ENCODE measurements at places on chromosomes 5 and 9.
A peak's percentile ranks its signal among the peaks of the same experiment; 100 is the strongest.

- no peak for DNase-seq
Observed at GRCh38 chr5:126280846-126281245, 142.4 kb upstream of the GRAMD2B start.

DNA sequence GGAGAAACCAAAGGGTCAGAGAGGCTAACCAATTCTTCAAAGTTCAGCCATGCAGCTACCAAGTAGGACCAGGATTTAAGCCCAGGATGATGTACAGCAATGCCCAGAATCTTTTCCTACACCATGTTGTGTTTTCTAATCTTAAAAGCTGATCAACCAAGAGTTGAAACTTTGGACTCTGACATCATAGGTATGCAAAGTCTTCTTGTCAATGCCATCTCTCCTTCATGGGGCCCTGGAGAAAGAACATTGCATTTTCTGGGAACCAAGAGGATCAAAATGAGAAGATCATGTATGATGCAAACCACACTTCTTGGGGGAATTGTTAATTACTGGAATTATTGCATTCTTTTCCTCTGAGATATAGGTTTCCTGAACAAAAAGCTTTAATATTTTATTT is 54.4 kb upstream of the XPA start:
- no peak for DNase-seq

DNA sequence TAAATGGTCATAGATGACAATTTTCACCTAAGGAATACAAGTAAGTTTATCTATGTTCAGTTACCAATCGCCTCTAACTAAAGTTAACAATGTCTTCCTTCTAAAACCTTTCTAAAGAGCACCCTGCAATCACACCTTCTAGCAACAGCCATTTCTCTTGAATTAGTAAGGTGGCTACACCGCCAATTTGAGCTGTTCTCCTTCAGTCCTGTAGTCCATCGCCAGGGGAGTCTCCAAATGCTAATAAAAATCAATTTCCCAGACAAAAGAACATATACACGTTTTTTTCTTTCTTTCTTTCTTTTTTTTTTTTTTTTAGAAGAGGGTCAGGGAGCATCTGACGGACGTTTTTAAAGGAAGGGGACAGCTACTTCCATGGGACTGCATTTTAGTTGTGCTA is 729 bp upstream of the RORB start:
- no peak for DNase-seq

DNA sequence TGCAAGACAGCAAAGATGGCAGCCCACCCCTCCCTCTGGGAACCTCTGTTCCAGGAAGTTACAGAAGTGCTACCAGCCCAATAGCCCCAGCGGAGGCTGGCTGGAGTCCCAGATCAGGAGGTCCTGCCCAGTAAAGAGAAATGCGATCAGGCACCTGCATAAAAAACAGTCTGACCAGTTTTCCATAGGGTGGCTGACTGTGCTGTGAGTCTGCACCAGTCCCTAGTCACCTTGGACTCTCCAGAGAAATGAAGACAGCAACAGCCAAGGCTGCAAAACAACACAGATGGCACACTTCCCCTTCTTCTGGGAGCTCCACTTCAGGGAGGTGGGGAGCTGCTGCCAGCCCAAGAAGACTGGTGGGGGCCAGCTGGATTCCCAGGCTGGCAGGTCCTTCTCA is 265.5 kb upstream of the PCSK5 start:
- no peak for DNase-seq

GRCh38 chr9:98875536-98875935 is 68.1 kb downstream of the GALNT12 start:
- DNase-seq, result no peak

- DNase-seq, result peak; percentile 19
Observed at GRCh38 chr5:163439092-163439425, 1.7 kb downstream of the CCNG1 start.

- no peak for DNase-seq
Observed at GRCh38 chr9:75064307-75065025, 23.5 kb downstream of the NMRK1 start.

DNA sequence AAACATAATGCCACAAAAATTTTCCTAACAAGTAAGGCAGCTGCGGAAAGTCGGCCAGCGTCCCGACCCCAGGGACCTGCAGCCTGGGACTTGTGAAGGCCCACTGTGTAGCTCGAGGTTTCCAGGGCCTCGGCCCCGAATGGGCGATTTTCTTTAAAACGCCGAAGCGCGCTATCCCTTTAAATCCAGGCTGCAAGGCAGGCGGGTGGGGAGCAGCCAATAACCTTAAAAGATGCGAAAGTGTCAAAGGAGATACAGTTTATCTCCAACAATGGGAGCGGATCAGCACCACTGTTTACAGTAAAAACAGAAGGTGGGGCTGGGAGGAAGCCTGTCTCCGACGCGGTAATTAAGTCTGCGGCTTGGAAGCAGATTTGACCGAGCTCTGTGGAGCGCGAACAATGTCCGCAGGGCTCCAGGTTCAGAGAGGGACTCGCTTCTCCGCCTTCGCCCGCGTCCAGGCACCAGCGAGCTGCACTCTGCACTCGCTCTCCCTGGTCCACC is 1.7 kb upstream of the ZSWIM6 start:
- DNase-seq, result peak; percentile 52

DNA sequence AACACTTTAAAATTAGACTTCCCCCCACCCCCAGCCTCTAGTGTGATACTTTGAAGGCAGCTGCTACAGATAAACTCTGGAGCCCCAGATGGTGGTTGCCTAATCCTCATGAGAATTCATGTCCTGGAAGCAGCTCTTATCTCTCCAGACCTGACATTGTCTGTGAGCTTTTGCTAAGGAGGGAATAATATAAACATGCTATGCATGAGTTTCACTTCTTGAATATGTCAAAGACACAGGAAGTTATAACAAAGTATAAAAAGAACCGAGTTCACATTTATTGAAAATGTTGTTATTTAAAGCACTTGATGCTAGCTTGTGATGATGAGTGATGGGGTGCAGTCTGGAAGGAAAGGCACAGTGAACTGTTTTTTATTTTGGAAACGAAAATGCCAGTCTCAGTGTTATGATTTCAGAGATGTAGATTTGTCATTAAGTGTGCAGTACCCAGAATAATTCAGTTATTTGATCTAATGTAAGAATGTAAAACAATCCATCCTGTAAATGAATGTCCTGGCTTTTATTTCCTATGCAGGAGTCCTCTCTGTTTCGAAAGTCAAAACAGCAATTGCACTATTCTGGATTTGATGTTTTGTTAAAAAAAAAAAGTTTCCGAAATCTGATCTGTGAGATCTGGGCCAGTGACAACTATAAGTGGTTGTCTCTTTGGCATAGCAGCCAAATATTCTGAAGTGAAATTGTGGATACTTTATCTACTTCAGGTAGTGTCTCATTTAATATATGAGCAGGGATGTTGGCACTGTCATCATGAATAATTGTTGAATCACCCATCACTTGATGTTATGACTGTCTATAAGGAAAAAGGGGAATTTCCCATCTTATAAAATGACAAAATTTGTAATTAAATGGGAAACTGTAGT is 77.0 kb downstream of the ZCCHC7 start:
- peak; percentile 7 for DNase-seq

DNA sequence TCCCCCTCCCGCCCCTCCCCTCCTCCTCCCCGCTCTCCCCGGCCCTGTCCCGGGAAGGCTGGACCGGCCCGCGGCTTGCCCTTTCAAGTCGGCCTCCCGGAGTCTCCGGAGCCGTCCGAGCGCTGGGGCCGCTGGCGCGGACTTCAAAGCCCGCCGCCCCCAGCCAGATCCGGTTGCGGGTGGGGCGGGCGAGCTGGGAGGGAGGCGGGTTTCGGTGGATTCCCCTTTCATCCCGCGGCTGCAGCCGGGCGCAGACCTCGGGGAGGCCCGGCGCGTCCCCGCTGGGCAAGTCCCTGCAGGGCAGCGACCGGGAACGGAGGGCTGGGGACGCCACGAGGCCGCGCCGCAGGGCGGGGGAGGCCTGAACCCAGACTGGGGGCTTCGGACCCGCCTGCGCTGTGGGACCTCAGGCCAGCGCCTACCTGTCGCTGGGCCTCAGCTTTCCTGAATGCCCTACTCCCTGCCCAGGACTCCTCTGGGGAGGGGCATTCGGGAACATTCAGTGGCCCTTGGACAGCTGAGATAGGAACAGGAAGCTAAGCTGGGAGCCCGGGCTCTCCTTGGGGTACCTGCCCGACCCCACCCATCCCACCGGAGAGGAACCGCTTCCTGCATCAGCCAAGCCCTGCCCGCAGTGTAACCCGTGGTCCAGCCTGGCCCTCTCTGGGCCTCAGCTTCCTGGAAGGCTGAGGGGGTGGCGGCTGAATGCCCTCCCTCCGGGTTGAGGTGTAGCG is 23.4 kb downstream of the C9orf50 start:
- no peak for DNase-seq

DNA sequence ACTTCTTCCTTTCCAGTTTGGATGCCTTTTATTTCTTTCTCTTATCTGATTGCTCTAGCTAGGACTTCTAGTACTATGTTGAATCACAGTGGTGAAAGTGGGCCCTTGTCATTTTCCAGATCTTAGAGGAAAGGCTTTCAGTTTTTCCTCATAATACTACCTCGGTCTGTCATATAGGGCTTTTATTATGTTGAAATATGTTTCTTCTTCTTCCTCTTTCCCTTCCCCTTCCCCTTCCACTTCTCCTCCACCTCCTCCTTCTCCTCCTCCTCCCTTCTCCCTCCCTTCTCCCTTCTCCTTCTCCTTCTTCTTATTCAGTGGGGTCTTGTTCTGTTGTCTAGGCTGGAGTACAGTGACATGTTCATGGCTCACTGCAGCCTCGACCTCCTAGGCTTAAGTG is 9.2 kb upstream of the TERT start:
- no peak for DNase-seq

DNA sequence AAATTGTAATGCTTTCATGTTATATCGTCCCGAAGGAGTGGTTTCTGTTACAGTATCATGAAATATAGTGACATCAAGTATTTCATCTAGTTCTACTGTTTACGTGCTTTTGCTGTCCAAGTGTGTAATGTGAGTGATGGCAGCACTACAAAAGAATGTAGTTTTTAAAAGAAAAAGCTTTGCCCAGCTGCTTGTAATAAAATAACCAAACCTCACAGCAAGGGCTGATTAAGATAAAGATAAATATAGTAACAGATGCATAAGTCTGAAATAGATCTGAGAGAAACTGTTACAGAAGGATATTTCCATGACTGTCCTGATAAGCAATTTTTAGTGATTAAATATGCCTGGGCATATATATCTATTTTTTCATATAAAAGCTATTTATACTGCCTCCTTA is 106.4 kb downstream of the AUH start:
- no peak for DNase-seq

- no peak for DNase-seq
Observed at GRCh38 chr5:171379961-171380360, 7.7 kb upstream of the NPM1 start.

DNA sequence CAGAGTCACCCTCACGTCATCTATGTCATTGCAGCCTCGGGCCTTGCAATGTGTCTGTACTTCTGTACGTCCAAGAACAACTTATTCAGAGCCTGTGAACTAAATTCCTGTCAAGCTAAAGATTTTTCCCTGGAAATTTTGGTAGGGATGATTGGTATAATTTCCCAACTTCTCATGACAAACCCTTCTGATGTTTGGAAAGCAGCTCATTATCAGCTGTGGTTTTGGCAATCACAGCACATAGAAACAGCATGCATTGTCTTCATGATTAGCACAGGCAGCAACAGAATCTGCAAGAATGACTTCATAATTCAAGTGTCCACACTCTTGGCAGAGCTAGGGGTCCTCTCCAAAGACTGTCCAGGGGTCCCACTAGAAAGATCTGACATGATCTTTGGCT is 49.5 kb downstream of the APBA1 start:
- no peak for DNase-seq

DNA sequence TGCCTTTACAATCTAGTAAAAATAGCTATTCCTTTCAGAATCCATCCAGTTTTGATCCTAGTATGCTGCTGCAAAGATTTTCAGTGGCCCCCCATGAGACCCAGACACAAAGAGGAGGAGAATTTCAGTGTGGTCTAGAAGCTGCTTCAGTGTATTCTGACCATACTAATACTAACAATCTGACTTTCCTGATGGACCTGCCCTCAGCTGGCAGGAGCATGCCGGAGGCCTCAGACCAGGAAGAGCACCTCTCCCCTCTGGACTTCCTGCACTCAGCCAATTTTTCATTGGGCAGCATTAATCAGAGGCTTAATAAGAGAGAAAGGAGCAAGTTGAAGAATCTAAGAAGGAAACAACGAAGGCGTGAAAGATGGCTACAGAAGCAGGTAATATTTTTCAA is 48.5 kb downstream of the RNF180 start:
- no peak for DNase-seq

GRCh38 chr5:83570916-83571315 is 99.4 kb downstream of the VCAN start:
- no peak for DNase-seq

- DNase-seq, result no peak
Observed at GRCh38 chr5:132417010-132417439, 47.5 kb downstream of the SLC22A5 start.

- peak; percentile 75 for DNase-seq
Observed at GRCh38 chr5:159403906-159404681, 73.8 kb upstream of the IL12B start.

- no peak for DNase-seq
Observed at GRCh38 chr5:95826949-95827891, 4.7 kb upstream of the GLRX start.

DNA sequence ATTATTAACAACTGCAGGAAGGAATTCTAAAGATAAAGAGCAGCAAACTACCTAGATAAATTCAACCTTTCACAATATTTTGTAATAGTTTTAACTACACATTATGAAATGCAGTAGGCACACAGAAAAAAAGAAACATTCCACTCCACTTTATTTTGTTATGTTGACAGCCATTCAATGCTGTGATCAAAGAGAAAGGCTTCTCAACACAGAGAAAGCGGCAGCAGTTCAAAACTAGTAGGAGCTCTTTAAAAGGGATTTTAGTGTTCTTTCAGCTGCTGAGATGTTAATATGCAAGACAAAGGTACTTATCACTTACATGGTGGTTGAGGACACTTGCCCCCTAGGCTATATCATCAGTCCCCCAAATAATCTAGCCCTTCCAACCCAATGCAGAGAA is 11.6 kb downstream of the CEMIP2 start:
- no peak for DNase-seq

DNA sequence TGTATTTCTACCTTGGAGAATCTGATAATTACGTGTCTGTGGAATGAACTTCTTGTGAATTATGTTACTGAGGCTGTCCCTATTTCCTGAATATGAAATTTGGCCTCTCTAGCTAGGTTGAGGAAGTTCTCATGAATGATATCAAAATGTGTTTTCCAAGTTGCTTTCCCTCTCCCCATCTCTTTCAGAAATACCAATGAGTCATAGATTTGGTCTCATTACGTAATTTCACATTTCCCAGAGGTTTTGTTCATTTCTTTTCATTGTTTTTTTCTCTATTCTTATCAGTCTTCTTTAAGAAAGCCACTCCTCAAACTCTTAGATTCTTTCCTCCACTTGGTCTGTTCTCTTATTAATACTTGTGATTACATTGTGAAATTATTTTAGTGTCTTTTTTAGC is 923.8 kb upstream of the CDH9 start:
- DNase-seq, result no peak

- no peak for DNase-seq
Observed at GRCh38 chr5:132003982-132004381, 7.5 kb downstream of the ACSL6 start.

GRCh38 chr5:53180991-53181390 is 71.4 kb upstream of the MOCS2 start:
- no peak for DNase-seq

Measured in SK-MEL-5 (cell line).